ENCODE measurements at places on chromosomes 5 and 9.

GRCh38 chr9:117739624-117740347, 35.6 kb downstream of the TLR4 start:
- no peak for DNase-seq

- DNase-seq = no peak
These were observed 834.2 kb upstream of the DMAC1 start for GRCh38 chr9:8633784-8634183.

GRCh38 chr5:67676863-67677262, 480.3 kb upstream of the CD180 start:
- no peak for DNase-seq

GRCh38 chr5:173963182-173963838, 25.7 kb upstream of the C5orf47 start:
- no peak for DNase-seq

GRCh38 chr5:119315516-119315949, 40.3 kb upstream of the TNFAIP8 start:
- DNase-seq = no peak

- peak; percentile 6 for DNase-seq
These were observed 569 bp downstream of the HINT2 start for GRCh38 chr9:35814106-35814840.

DNA sequence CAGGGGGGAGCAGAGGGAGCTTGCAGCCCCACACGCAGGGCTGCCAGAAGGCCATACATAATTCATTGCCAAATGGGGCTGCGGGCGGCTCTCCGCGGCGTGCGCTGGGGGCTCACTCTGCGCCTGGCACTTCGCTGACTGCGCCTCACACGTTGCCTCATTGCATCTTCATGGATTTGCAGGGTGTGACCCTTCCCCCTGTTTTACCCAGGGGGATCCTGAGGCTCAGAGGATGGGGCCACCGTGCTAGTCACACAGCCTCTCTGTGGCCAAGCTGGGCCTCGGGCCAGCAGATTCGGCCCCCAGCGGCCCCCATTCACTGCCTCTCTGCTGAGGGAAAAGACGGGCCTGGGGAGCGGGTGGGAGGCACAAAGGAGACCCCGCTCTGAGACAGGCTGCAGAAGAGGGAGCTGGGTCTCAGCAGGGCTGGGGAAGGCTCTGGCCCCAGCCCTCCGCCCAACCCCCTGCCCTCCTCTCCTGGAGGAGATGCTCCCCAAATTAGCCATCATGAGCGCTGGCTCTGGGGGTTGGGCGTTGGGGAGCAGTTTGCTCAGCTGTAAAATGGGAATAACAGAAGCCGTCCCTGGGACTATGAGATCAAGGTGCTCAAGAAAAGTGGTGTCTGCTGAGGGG, 115.5 kb downstream of the C9orf50 start:
- no peak for DNase-seq

GRCh38 chr5:172035049-172035448, 28.6 kb upstream of the FBXW11 start:
- DNase-seq = no peak

GRCh38 chr9:130433168-130433946, 11.4 kb upstream of the ASS1 start:
- DNase-seq = peak; percentile 16

- DNase-seq = no peak
These were observed 25.8 kb downstream of the TJP2 start for GRCh38 chr9:69199769-69200470.

- DNase-seq = no peak
These were observed 21.6 kb downstream of the ANKS6 start for GRCh38 chr9:98774746-98775145.

GRCh38 chr9:13555516-13555915, 276.0 kb upstream of the MPDZ start:
- DNase-seq = no peak

GRCh38 chr5:175830586-175831300, 40.6 kb upstream of the CPLX2 start:
- no peak for DNase-seq

DNA sequence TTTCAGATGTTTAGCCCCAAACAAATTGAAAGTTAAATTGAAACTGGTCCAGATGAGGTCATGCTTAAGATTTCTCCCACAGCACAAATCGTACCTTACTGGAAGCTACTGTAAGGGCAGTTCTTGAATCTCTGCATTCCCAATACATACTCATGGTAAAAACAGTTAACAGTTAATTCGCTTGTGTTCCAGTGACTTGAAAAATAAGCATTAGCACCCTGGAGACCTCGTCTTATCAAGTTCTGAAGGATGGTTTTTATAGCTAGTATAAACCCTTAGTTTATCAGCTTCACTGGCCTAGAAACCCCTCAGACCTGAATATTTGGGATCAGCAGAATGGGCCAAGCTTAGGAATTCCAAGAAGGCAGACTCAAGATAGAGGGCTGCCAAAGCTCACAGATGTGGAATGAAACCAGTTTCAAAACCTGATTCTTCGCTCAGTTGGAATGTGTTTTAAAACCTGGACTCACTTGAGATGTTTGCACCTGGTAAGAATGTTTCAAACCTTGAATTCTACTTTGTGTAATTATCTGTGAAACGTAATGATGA, 103.6 kb downstream of the C9orf152 start:
- no peak for DNase-seq

DNA sequence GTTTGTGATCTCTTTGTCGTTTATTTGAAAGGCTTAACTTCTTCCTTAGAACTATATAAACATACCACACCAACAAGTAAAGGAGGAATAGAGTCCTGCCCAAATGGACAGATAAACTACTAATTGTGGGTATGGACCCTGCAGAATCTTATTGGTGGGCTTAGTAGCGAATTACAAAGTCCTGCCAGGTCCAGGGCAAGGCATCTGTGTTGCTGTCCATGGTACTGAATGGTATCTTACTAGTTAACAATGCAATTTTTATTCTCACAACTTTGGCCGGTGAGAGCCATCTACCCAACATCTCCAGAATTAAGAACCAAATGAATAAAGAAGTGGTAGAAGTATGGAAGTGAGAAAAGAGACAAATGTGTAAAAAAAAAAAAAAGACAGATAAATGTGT, 1782.4 kb upstream of the WWC1 start:
- DNase-seq = no peak

GRCh38 chr5:59569608-59570334, 323.8 kb downstream of the PDE4D start:
- DNase-seq = no peak

GRCh38 chr9:87827341-87827740, 55.3 kb upstream of the SPATA31E1 start:
- no peak for DNase-seq

DNA sequence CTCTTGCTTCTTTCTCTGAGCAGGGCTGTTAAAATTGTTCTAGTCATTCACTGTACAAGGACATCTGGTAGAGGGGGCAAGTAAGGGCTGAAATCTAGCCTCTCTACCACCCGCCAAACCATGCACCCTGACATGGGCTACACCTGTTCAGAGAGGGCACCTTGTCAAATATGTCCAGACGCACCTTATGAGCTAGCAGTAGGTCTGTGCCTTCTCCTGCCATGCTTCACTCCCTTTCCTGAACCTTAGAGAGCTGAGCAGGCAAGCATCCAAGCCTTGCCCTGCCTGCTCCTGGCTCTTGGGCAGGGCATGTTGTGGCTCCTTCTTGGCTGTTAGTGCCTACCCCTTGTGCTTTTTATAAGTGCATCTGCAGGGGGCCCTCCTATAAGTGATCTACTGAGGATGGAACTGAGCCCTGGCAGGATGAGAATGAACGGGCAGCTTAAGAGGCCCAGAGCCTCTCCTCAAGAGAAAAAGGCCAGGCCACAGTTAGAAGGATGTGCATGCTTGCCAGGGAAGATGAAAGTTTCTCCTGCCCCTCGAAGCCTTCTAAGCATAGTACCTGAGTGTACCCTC, 3.8 kb upstream of the NEUROG1 start:
- peak; percentile 43 for DNase-seq

DNA sequence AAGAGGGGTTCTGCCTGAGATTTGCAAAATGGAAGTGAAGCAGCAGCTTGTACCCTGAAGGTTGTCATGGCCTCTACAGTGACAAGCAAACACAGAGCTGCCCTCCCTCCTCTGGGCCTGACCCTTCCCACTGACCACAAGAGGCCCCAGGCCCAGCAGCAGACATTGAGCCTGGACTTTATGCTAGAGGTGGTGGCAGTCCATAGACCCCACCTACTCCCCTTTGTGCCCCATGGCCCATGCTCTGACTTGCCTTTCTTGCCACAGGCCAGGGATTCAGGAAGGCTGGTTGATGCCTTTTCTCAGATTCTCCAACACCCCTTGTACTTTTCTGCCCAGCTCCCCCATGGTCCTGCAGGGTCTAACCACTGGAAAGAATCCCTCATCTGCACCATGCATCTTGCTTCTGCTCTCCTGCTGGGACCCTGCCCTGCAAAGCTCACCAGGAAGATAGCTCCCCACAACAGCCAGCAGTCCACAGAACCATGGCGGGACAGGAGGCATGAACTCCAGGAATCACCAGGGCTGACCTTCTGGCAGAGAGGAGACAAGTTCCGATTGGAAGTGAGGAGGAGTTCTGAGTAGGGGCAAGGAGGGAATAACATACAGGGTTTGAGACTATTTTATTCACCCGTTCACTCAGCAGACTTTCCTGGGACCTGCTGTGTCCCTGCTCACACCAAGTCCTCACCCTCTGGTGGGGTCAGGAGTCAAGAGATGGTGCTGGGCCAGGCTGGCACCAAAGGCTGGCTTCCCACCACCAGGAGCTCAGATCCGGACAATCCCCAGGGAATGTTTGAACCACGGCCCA, 263.8 kb downstream of the SYK start:
- DNase-seq = no peak

GRCh38 chr5:44365345-44365744, 23.9 kb downstream of the FGF10 start:
- no peak for DNase-seq

GRCh38 chr9:274406-274805, 59.7 kb downstream of the DOCK8 start:
- no peak for DNase-seq

DNA sequence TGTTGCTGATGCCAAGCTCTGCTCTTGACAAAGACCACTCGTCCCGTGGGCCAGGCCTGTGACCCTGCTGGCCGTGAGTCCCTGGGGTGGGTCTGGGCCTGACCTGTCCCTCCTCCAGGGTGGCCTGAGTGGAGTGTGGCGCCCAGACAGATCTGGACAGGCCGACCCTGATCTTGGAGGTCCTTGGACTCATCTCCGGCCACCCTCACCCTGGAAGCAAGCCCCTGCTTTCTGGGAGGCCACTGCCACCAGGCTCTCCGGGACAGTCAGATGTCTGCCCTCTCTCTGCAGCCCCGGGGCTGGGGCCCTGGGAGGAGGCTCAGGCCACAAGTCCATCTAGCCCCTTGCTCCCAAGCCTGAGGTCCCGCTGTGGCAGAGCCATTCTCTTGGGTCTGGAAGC, 31.2 kb upstream of the TMEM250 start:
- no peak for DNase-seq

DNA sequence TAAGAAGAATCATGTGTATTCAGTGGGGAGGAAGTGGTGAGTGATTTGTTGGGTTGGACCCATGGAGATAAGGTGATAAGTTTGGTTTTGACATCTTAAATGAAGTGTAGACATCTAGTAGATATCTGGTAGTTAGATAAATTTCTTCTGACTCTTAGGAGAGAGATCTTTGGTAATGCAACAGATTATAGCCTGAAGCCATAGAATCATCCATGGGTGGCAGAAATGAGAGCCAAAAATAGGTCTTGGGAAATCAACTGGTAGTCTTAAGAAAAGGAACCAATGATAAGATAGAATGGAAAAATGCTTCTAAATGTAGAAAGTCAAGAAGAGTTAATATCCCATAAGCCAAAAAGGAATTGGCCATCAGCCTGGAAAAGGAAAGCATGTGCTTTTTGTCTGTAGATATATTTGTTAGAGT, 532.7 kb upstream of the GRAMD2B start:
- DNase-seq = no peak

DNA sequence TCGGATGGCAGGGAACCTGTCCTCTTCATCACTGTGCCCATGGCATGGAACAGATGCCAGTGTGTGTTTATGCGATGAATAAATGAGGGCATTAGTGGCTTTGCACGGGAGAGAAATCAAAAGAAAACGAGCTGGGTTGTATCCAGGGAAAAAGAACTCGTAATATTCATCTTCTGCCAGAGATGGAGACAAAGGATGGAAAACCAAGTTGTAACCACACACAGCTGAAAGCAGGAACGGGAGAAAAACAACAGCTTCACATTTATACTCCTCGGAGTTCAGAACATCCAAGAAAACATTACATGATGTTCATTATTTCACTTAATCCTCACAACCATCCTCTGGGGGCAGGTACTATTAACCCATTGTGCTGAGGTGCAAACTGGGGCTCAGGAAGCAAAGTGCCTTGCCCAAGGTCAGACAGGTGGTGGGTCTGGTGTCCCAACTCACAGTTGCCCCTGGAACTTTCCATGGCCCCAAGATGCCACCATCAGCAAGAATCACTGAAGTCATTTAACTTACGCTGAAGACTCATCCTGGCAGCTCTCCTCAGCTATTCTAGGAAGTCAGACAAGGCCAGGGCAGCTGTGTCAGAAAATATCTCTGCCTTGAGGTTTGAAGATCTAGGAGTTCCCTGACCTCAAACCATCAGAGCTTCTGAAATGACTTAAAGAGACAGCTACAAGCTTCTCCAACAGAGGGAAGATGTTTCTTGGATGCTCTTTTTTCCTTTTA, 250.4 kb downstream of the NSG2 start:
- no peak for DNase-seq

DNA sequence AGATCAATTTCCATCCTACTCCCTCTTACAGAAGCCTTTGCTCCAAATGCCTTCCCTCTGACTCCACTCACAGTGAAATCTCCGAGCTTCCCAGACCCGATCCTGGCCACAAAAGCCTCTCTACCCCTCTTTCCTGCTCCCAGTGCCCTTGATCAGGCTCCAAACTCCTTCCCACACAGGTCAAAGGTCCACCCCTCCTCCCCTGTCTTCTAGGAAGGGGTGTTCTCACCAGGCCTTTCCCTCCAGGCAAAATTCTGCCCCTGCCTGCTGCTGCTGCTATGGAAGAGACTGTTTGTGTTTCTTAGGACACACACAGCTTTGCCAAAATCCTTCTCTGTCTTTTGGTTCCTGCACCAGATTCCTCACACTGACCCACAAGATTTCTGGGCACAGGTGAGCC, 85.8 kb upstream of the ALDH1A1 start:
- no peak for DNase-seq

DNA sequence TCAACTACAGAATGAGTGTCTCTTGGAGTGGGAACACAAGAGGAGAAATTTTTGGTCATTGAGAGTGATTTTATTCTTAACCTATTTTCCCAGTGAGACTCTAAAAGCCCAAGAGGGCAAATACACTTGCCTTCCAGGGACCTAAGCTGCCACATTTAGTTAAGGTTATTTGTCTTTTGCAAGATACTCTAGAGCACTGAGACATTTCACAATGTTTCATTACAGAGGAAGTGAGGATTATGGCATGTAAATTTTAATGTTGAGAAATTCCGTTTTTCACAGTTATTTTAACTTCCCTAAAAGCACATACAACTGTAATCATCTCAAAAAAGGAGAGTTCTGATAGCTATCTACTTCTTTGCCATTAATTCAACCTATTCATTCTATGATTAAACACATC, 38.7 kb upstream of the RAB3C start:
- no peak for DNase-seq

DNA sequence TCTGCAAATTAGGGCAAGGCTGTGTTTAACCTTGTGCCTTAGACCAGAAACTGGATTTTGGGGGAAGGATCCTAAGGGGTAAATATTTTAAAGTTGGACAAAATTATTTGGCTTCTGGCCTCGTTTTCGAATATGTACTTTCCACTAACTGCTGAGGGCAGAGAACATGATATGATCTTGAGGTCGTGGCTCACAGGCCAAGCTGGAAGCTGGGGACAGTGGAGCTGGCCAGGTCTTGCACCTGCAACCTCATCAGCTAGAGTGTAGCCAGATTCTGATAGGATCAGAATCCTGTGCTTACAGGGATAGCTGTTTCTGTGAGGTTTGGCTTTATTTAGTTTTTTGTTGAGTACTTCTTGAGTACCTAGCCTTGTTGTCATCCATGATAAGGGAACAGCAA, 24.9 kb downstream of the MAN2A1 start:
- DNase-seq = no peak

Data from DMS79 (cell line).